Stimulated activated CD4-positive, alpha-beta T cell treated with anti-CD3 and anti-CD28 coated beads, Interleukin-1b, Interleukin-23, amount 100 ng/mL, for 4 hours (primary cell): ENCODE measurements at places on chromosomes 13 and 19.

DNA sequence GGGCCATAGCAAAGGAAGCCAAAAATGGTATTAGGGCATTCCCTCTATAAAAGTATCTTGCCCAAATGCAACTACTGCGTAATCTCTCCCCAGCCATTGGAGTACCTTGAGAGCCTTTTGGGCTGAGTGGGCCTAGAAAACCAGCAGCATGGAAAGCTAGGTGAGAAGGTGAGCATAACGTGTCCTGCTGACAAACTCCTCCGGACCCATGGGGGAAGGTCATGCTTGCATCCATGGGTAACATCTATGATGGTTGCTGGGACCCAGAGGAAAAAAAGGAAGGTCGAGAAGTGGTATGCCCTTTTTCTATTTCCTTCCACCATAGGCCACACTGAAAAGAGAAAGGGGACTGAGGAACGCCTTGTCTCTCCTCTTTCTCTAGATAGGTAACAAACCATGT is 57.4 kb downstream of the ZNF728 start:
- no peak for DNase-seq

- no peak for DNase-seq
Measured at GRCh38 chr13:97498419-97498818, 64.5 kb downstream of the RAP2A start.

DNA sequence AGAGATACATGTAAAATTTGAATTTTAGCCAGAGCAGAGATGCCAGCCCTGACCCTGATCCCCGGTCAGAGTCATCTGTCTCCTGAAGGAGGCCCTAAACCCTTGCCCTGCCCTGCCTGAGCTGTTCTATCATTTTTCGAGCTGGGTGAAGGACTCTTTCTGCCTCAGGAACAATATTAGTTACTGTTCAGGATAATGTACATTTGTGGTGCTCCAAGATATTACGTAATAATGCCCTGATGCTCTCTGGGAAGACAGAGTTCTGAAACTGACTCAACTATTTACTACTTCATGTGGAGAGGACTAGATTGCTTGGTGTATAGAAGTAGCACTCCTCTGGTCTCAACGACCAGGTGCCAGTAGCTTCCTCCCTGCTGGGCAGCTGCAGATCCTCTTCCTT is 37.9 kb upstream of the UBL3 start:
- no peak for DNase-seq

DNA sequence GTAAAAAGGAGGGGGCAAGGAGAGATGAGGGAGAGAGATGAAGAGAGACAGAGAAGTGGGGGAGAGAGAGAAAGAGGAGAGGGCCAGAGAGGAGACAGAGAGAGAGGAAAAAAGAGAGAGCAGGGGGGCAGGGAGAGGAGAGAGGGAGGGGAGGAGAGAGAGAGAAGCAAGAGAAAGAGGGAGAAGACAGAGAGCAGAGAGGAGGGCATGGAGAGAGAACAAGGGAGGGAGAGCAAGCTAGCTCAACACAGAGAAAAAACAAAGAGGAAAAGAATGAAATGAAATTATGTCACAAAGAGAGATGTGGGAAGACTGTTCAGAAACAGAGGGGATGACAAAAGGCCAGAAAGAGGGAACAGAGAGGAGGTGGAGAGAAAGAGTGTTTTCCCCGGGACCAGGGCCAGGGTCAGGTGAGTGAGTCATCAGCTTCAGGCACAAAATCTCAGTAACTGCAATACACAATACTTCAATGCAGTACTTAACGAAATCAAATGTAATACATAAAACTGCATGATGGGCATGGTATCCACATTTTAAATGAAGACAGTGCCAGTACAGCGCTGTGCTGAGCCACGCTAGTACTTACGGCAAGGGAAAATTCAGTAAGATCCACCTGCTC is 4.8 kb downstream of the KLK7 start:
- DNase-seq = no peak

GRCh38 chr13:35879111-35879510 is 252.1 kb downstream of the DCLK1 start:
- no peak for DNase-seq

- DNase-seq = peak; percentile 47
Measured at GRCh38 chr19:54266133-54266532, 9.1 kb upstream of the LILRB5 start.
